Head of caudate nucleus (tissue), 42 donors: ENCODE measurements at places on chromosomes 2 and 18.

GRCh38 chr2:32838949-32839348, 107.8 kb upstream of the LTBP1 start:
- DNase-seq, result no peak

DNA sequence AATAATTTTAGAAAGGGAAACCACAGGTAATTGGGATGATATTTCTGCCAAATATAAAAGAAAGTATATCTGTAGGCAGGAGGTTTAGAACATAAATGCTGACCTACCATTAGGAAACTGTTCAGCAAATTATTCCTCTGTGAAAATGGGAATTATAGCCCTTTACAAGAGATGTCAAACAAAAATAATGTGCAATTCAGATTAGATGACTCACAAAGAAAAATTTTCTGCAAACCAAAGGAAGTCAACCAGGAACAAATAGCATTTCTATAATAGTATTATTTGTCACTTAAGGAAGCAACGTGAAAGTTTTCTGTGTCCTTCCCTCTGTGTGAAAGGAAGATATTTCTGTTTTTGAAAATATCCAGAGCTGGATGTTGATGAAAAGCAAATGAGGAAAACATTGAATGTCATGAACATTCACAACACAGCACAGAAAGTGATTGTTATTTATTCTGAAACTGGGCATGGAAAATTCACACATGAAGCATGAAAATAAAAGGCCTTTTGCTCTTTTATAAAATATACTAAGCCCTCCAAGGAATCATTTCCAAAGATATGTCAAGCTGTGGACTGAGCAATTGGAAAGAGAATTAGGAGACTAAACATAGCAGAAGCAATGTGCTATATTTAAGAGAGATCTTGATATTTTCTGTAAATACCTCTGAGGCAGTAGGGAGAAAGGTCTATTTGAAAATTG, 57.9 kb upstream of the SPHKAP start:
- no peak for DNase-seq

GRCh38 chr18:42413870-42414269, 458.8 kb downstream of the PIK3C3 start:
- DNase-seq, result no peak

- no peak for DNase-seq
Observed at GRCh38 chr18:74803769-74804168, 206.1 kb downstream of the ZNF407 start.

- no peak for DNase-seq
Observed at GRCh38 chr18:29693334-29693733, 1349.2 kb downstream of the DSC3 start.

- no peak for DNase-seq
Observed at GRCh38 chr2:240643811-240644150, 18.5 kb downstream of the GPR35 start.

- DNase-seq, result no peak
Observed at GRCh38 chr2:235957251-235957650, 210.9 kb downstream of the GBX2 start.

- no peak for DNase-seq
Observed at GRCh38 chr2:65620524-65620923, 188.1 kb upstream of the SPRED2 start.

DNA sequence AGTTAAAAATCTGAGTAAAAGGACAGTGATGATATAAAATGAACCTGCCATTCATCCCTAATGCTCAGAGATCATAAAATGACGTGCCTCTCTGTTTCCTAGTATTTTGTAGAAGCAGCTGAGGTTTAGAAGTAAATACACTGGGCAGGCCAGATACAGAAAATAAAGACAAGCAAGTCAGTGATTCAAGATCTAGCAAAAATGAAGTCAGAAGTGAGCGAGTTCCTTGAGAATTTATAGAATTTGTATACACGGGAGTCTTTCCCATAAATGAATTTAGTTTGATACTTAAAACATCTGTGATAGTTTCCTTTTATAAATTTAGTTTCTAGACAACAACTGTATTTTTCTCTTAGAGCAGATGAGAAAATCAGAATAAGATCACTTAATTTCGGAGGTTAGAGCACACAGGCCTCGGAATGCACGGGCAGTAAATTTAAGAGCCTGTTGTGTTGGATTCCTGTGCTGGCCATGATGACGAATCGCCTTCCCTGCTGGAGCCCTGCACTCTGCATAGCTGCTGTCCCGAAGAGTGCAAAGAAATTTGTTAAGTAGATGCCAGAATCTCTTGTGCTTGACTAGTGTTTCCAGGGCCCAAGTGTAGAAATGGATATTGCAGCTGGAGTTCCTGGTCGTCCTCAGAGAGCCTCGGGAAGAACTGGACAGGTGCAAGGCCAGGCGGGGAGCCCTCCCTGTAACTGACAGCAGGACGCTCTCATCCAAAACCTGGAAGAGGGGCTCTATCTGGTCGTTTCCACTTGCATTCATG, 83.7 kb upstream of the RBM44 start:
- no peak for DNase-seq

DNA sequence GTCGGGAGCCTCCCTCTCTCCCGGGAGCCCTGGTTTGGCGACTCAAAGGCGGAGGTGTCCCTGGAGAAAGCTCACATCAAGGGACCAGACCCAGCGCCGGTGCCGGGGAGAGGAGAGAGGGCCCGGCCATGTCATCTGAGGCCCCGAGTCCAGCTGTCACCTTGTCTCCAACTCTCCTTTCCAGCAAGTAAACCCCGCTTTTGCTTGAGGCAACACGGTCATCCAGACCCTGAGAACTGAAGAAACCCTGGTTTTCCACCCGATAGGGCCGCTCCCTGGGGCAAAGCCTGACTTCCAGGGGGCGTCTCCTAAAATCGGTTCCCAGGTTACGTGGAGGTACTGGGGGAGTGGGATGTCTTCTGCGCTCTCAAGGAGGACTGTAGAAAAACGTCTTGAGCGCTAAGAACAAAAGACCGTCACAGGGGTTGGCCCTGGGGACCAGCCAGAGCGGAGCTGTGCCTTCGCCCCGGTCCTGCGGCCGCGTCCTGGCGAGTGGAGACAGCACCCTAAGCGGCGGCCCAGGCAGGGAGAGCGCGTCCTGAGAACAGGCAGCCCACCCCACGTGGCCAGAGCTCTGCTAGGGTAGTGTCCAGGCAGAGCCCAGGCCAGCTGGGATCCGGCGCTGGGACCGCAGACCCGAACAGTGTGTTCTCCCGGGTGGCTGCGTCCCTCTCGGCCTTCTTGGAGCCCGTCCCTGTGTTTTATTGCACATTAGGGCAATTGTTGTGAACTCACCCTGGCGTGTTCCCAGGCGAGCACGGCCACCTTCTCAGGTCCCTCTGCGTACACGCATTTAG, 55.7 kb downstream of the TMEM18 start:
- no peak for DNase-seq

- DNase-seq, result no peak
Observed at GRCh38 chr18:8324343-8325065, 284.7 kb upstream of the RAB12 start.

DNA sequence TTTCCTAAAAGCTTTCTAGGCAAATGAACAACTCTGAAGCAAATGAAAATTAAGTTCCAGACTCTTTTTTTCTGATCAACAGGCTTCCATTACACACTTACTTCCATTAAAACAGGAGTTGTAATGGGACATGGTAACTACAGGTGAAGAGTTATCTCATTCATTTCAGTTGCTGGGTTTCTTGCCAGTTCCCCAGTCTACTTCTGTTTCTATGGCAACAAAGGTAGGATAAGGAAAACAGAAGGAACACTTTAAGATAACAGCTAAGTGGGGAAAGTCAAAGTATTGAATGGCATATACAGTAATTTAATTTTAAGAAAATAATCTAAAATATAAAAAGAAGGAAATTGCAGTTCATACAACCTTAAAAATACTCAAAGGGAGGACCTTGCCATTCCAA, 25.1 kb downstream of the BAZ2B start:
- no peak for DNase-seq

- DNase-seq, result no peak
Observed at GRCh38 chr2:8144785-8145184, 537.1 kb upstream of the ID2 start.

DNA sequence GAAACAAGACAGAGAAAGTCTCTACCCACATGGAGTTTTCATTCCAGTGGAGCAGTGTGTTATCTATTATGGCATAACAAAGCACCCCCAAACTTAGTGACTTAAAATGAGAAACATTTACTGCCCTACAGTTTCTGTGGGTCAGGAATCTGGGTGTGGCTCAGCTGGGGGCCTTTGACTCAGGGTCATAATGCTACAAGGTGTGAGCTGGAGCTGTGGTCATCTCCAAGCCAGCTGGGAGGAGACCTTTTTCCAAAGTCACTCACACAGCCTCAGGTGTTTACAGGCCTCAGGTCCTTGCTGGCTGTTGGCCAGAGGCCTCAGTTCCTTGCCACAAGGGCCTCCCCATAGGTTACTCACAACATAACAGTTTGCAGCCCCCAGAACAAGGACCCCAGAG, 169.2 kb downstream of the ETAA1 start:
- no peak for DNase-seq

GRCh38 chr2:161173541-161174194, 13.4 kb downstream of the TANK start:
- no peak for DNase-seq

DNA sequence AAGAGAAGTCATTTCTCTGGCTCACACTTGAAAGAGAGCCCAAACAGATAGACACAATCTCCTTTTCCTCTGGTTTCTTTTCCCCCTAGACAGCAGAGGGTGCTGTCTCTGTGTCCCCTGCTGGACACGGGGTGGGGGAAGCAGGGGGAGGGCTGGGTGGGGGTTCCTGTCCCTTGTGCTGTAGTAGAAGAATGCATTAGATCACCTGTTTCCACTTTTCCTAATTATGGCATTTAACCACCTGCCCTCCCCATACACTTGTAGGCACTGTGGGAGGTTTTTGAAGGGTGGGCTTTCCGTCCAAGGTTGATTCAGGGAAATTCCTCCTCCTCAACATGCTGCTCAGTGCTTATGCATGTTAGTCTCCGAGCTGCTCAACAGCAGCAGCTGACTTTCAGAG, 206.2 kb upstream of the EPAS1 start:
- DNase-seq, result no peak

- DNase-seq, result no peak
Observed at GRCh38 chr2:50627505-50627904, 404.4 kb downstream of the NRXN1 start.

DNA sequence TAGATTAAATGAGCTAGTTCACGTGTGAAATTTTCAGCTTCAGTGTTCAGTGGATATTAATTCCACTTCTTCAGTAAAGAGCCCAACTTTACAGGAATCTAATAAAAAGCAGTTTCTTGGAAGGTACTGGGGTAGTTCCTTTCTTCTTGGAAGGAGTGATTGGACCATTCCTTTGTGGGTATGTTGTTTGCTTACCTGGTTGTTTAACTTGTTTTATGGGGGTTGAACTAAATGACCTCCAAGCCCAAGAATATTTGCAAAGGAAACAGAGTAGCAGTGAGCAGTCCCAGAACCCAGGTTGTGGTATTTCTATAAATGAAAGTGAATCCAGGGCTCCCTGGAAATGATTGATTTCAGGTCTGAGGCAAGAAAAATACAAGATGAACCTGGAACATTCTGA, 31.4 kb downstream of the KCNJ13 start:
- DNase-seq, result no peak

- DNase-seq, result no peak
Observed at GRCh38 chr2:238851026-238851425, 3.1 kb downstream of the TWIST2 start.

DNA sequence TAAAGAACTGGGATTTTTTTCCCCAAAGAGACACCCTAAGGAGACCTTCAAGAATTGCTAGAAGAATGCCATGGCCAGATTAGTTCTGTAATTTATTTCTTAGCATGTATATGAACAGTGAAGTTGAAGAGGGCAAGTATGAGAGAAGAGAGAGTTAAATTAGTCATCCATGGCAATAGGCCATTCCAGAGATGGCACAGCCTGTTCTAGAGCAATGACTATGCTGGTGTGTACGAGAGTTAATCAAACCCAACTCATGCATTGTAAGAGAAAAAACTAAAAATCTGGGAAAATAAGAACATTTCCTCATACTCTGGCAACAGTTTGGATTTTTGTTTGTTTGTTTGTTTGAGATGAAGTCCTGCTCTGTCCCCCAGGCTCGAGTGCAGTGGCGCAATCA, 112.1 kb upstream of the PIK3C3 start:
- no peak for DNase-seq

- no peak for DNase-seq
Observed at GRCh38 chr2:109624339-109624738, 10.2 kb downstream of the SOWAHC start.

GRCh38 chr2:31051258-31052140, 86.7 kb downstream of the GALNT14 start:
- DNase-seq, result no peak

DNA sequence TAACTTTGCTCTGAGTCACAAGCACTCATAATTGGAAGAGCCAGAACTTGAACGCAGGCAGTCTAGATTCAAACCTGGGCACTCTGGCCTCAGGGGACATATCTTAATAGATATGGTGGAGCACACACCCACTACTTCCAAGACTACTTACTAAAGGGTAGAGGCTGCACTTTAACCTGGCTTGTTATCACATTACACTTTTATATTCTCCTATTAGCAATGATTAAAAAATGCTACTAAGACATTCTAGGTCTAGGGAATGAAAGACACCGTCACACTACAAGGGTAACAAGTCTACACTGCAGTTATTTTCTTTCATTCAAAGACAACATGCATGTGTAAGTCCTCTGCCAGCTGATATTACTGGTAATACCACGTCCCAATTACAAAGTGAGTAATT, 258.8 kb downstream of the ZNF521 start:
- DNase-seq, result no peak

GRCh38 chr2:160628811-160629210, 135.2 kb upstream of the RBMS1 start:
- DNase-seq, result no peak

GRCh38 chr2:74290066-74290465, 53.1 kb downstream of the SLC4A5 start:
- no peak for DNase-seq

GRCh38 chr18:40056079-40056692, 1898.8 kb upstream of the PIK3C3 start:
- no peak for DNase-seq

GRCh38 chr18:59576541-59577385, 120.5 kb downstream of the CCBE1 start:
- no peak for DNase-seq

DNA sequence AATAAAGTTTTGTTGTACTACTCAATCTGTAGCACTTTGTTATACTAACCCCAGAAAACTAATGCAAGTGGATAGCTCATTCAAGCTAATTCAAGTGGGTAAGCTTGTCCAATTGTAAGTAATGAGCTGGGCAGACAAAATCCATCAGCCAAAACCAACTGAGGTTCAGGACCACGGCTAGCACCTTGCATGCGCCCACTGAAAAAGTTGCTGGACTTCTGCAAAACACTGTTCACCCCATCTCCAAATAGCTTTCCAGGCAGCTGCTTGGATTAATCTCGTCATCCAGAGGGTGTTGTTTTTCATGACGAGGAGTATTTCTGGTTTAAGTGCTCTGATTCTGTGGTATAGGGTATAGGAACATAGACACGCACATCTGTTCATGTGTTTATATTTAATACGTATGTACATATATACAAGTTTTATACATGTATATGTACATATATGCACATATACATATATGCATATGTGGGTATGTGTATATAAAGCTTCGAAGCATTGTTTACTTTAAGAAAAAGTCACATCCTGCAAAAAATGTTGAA, 307.5 kb downstream of the GALR1 start:
- DNase-seq, result no peak
